SIG-M5 (cell line): ENCODE measurements at places on chromosomes 5 and 9.

DNA sequence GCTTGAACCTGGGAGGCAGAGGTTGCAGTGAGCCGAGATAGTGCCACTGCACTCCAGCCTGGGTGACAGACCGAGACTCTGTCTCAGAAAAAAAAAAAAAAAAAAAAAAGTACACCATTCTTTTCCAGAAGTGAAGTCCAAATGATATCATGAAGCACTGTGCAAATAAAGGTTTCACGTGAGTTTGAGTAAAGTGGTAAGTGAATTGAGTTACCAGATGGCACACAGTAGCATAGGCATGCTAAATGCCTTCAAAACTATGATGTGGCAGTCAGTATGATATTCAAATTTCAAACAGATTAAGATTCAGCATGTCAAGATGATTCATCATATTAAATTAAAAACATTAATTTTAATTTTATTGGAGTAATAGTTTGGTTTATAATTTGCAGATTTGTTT lies 195.2 kb downstream of the TAF11L14 start:
- DNase-seq = no peak

DNA sequence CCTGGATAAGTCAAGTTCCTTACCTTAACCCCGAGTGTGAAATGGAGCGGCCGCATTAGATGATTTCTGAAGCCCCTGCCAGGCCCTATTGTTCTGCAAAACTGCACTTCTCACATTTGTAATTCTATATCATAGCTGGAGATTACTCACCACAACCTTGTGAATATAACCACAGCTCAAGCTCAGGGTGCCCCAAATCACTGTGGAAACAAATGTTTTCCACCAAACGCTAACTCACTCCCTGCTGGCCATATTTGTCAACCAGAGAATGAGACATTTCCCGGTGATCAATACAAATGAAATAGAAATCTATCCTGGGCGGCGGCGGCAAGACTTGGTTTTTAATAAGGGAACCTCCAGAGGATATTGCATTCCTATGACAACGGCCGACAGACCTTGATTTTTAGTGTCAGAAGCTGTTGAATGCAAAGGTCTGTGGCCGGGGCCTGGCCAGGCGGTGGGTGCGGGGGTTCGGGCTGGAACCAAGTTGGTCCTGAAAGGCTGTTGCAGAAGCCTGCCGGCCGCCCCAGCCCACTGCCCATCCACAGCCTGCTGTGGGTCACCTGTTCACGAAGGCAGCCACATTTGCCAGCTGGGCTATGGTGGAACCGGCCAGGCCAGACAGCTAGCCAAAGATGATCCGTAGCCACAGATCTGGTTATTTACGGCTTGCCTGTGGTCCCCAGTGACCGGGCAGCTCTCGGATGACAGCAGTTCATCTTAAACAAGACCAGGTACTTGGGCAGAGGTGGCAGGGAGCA lies 93.9 kb upstream of the LMX1B start:
- DNase-seq = no peak

- DNase-seq = no peak
These were observed 2.1 kb downstream of the SEPTIN8 start for GRCh38 chr5:132774896-132775295.

DNA sequence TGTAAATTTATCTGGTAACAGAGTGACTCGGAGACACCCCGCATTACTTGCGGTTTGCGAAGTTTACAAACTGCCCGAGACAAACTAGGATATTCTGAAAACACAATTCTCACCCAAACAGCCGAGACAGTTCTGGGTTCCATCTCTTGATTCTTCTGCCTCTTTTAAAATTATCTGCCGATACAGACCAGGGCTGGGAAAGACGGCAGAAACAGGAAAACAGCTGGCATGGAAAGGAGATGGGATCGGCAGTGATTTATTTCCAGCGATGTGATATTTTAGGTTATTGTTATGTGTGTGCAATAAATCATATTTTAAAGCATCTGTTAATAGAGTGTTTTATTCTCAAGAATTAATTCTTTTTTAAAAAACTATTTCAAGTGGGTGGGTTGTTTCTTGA lies 93.3 kb upstream of the LMX1B start:
- no peak for DNase-seq

- no peak for DNase-seq
These were observed 235.8 kb downstream of the KCTD16 start for GRCh38 chr5:144406442-144406841.

GRCh38 chr5:10049858-10050455 lies 199.7 kb downstream of the ATPSCKMT start:
- DNase-seq = no peak

- no peak for DNase-seq
These were observed 3.0 kb downstream of the HARS2 start for GRCh38 chr5:140694276-140694675.
